ENCODE measurements at places on chromosomes 5 and 9. TPM values are rescaled to one million over a fixed set of nuclear protein-coding genes. Genes with fewer than 3 reads are reported as not detected.
A peak's percentile ranks its signal among the peaks of the same experiment; 100 is the strongest.

ARHGEF39 gene
- 1.1 TPM for polyA plus RNA-seq

GRCh38 chr9:81224166-81225081 is 464.9 kb downstream of the TLE1 start:
- DNase-seq = no peak

DNA sequence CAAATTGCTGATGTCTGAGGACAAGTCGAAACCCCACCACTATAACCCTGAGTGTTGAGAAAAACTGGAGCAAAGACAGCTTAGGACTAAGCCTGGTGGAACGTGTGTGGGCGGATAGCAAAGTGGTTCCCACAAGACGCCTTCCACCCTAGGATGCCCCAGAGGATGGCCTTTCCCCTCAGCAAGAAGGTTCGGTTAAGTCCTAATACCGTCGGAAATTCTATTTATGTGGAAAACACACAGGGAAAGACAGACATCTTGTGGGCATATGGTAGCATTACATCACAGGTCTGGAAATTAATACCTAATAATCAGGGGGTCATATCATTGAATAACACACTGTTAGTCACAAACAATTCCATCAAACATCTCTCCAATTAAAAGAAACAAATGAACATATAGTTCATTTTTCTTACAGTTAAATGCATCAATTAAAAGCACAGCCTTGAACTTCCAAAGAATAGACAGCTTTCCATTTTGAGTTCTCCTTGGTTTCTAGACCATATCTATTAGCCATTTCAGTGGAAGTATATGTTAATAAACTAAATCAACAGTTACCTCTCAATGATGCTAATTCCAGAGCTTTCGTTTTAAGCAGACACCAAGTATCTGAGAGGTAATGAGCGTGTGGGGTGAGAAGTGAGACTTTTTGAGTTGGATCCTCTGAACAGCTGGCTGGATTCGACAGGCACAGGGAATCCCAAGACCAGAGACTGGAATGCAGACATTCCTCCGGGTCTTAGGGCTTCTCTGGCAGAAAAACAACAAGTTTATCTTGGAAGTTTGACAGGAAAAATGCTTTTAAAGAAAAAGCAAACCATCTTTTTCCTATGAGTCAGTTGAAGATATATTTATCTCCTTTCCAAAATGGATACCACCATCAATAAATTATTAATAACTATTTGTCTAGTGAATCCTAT is 2.9 kb upstream of the ICE1 start:
- DNase-seq = peak; percentile 50

GNA14 gene
- 0.11 TPM for polyA plus RNA-seq

GOLM1 gene
- polyA plus RNA-seq = 75.0 TPM

DNA sequence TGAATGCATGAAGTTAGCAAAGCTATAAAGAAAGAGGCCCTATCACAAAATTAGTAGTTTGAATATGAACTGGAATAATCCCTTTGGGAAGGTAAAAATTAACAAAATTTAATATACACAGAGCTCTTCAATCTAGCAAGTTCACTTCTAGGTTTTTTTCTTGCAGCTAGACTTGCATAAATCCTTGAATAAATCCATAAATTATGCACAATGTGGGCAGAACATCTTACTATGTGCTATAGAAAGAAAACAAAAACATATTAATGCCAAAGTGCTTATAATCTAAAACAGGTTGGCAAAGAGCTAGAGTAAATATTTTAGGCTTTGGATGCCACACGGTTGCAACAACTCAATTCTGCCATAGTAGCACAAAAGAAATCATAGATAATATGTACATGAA is 138.5 kb upstream of the FREM1 start:
- no peak for DNase-seq

GRCh38 chr9:86763791-86764190 is 183.5 kb downstream of the GAS1 start:
- DNase-seq = no peak

GRCh38 chr9:15221746-15222145 is 85.3 kb downstream of the TTC39B start:
- no peak for DNase-seq

DNA sequence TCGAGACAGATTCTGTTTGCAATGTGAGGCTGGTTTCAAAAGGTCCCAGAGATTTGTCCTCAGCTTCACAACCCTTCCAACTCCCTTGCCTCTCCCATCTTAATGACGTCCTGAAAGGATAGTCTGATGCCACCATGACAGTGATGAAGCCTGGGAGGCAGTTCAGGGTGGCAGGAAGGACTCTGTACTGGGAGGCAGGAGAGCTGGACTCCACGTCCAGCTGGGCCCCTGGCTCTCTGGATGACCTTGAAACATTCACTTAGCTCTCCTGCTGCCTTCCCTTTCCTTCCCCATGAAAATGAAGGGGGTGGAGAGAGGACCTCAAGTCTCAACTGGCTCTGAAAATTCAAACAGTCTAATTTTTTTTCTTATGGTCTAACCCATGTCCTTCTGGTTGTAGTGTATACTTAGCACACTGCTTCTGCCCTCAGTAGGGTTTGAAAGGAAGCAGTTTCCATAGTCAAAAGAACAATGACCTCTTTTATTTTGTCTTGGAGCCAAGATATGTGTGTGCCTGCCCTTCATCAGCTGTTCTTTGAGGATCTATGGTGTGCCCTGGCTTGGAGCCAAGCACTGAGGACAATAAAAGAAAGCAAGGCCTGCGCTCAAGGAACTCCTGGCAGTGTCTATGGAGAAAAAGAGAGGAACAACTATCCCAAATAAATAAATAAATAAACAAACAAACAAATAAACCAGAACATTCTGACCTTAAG is 188.3 kb downstream of the GRIA1 start:
- no peak for DNase-seq

GRCh38 chr5:136210259-136210658 is 17.3 kb upstream of the SMIM32 start:
- DNase-seq = no peak

- DNase-seq = no peak
Measured at GRCh38 chr5:120682851-120683250, 218.8 kb downstream of the PRR16 start.

DNA sequence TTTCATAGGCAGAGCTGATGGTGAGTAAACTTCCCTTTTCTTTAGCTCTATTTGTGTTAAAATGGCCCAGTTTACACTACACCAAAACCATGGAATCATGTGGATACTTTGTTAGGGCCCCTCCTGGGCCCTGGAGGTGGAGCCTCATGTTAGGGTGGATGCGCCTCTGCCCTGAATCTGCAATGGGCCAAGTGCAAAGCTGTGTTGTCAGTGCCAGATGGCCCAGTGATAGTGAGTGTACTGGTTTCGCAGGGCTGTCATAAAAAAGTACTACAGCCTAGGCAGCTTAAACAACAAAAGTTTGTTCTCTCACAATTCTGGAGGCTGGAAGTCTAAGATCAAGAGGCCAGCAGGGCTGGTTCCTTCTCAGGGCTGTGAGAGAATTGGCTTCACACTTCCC is 64.8 kb downstream of the HSPA4 start:
- DNase-seq = no peak

SV2C gene
- polyA plus RNA-seq = not detected

DNA sequence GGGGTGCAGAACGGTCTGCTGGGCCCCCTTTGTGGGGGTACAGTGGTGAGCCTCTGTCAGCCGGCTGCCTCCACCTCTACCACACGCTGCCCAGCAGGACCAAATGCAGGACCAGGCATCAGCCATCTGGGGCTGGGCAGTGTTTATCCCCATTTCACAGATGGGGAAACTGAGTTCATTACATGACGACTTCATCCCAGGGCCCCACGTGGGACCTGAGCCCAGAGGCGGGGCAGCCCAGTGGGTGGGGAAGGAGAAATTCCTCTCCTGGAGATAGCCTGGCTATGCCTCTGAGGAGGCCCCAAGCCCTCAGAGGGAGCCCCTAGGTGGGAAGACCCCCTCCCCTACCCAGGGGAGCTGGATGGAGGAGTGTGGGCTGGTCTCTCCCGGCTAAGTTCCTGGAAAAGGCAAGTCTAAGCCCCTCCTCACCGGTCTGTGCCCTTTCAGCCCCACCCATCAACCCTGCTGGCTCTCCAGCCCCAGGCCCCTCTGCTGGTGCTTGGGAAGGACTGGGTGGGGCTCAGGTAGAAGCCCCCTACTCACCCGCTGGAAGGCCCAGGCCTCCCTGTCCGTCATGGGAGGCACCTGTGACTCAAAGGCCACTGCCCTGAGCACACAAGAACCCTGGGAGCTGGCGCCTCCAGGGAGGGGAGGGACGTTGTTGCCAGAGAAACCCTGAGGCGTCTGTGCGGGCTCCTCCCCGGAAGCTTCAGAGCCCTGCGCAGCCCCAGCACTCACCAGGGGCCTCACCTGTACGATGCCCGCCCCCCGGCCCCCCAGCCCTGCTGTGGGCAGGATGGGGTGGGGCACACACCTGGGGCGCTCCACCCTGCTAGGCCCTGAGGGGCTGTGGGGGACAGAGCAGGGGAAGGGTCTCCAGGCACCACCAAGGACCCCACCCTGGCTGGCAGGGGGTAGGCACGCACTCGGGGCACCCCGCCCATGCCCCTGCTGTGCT is 7.4 kb upstream of the CCDC187 start:
- no peak for DNase-seq

DNA sequence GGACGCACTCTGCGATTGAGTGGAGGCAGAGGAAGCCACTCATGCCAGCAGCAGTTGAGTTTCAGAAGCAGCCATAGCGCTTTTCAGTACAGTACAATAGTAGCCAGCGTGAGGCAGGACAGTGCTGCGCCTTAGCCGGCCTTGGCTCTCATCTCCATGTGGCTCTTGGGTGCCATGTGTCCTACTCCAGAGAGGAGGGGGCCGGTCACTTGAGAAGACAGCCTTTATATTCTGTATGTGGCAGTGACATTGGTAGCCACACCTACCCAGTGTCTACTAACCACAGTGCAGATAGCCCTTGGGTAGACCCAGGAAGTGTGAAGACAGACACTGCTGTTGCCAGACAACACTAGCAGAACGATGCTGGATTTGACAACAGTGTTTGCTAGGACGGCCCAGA is 42.3 kb downstream of the FAM78A start:
- DNase-seq = no peak

- no peak for DNase-seq
Measured at GRCh38 chr9:129698254-129698757, 32.9 kb downstream of the PRRX2 start.

PCDHGB7 gene
- polyA plus RNA-seq = 16.2 TPM

GRCh38 chr9:106619211-106619610 is 243.8 kb upstream of the ZNF462 start:
- DNase-seq = no peak

PIP5K1B gene
- polyA plus RNA-seq = not detected

GM2A gene
- 18.4 TPM for polyA plus RNA-seq

HAND1 gene
- polyA plus RNA-seq = not detected

JAKMIP2 gene
- 0.19 TPM for polyA plus RNA-seq

LRRC19 gene
- polyA plus RNA-seq = not detected

BAAT gene
- not detected for polyA plus RNA-seq

DNA sequence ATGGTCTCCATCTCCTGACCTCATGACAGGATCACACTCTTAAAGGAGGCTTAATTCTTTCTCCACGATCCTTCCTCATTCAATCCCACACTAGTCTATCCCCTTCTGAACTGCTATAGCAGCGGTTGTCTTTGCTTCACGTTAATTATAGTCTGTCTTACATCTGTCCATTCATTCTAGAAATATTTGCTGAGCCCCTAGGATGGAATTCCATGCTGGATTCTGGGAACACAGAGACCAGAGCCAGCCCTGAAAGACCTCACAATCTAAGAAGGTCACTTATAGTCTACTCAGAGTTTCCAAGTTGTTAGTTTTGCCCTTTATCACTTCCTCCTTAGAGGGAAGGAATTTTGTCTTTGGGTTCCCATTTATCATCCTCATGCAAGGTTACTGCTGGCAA is 193.5 kb downstream of the GAS1 start:
- no peak for DNase-seq

KCNV2 gene
- polyA plus RNA-seq = not detected

C6 gene
- polyA plus RNA-seq = 0.22 TPM

DNA sequence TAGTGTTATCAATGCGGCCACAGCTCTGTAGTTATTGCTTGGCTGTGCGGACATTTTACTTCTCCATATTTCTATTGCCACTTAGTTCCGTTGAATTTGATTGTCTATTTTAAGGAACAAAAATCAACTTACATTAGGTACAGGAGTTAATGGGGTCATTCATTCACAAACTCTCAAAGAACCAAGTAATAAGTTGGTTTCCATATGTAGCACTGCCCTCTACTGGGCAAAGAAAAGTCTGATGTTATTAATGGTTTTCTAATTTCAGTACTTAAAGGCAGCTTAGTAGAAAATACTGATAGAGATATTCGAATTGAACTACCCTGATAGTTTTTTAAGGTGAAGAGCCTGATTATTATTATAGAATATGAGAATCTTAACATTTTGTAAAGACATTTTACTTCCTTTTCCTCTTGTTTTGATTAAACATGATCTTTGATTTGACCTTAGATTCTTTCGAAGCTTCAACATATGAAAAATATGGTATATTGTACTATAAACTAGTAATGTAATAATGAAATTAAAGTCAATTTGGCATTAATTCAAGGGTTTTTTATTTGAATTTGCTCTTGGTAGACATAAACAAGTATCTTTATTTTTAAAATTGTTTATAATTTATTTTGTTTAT is 119.5 kb upstream of the CTNND2 start:
- no peak for DNase-seq

DNA sequence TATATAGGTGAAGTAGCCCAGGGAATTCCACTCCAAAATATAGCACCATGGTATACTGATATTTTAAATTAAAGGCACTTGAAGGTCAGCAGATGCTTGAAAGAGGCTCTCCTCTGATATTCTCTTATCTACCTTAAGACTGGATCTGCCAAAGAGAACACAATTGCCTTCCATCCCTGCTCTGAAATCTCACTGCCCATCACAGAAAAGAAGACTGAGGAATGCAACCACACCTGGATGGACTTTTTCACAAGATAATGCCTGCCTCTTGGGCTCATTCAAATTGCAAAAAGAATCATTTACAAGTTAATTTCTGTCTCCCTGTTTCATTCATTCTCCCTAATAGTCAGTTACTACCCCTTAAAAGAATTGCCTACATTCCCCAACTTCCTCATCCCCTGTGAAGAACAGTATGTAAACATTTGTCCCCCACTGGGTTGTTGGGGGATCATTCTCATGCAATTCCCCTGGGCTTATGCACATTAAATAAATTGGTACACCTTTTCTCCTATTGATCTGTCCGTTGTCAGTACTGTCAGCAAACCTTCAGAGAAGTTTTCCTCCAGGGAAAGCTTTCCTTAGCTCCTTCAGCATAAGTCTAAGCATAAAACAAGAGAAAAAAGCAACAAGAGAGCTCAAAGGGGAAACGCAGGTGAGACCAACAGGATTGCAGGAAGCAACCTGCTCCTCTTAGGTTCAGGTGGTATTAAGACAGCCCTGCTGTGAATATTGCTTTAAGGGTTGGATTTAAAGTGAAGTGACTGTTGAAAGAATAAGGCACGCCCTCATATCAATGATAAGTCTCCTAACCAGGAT is 171.4 kb upstream of the SLC30A5 start:
- no peak for DNase-seq

ITK gene
- polyA plus RNA-seq = not detected

CYSRT1 gene
- polyA plus RNA-seq = 0.56 TPM

HTR4 gene
- polyA plus RNA-seq = not detected

NAIF1 gene
- 8.9 TPM for polyA plus RNA-seq

All from AG04450 (cell line).